Smooth muscle cell of the brain vasculature (primary cell): ENCODE measurements at places on chromosomes 2 and 18.

- peak; percentile 39 for DNase-seq
These were observed 59.8 kb upstream of the SLC8A1 start for GRCh38 chr2:40511661-40512213.

GRCh38 chr2:20812779-20813178 is 10.1 kb downstream of the LDAH start:
- no peak for DNase-seq

DNA sequence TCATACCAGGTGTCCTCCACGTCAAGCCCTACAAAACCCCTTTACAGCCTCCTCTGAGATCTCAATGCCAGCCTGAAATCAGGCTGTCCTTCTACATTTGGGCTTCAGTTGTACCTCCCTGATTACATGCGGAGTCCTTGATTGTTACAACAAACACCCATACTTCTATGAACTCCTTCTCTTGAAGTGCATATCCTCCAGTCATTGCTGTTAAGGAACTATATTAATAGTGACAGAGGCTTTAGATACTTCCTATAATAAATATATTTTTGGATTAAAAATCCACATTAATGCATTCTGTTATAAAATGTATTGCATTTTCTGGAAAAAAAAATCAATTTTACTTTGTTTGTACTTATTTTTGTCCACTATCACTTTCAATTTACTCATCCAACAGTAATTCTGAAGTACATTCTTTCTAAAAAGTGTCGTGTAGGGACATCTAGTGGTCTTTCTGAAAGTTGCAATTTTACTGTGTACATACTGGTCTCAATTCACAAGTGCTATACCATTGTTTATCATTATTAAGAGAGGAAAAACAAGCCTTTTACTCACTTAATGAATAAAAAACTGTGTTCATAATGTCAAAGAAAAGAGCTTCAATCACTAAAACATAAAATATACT is 316.4 kb downstream of the DSEL start:
- DNase-seq, result peak; percentile 51

DNA sequence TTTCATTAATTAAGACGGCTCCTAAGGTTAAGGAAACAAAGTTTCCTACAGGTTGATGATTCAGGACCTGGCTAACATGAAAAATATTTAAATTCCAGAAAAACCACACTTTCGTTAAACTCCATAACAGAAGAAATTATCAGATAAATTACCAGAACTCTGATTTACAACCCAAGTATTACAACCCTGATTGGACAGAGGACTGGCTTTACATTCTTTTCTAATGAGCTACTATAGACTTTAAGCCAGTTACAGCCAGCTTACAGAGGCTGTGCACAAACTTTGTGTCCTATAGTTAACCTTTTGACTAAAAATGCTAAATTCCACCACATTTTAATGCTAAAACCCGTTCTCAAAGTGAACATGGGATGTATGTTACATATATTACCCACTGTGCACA is 458.6 kb downstream of the KCNJ3 start:
- DNase-seq, result no peak
